ENCODE measurements at places on chromosomes 7 and 10. TPM values are rescaled to one million over a fixed set of nuclear protein-coding genes. Genes with fewer than 3 reads are reported as not detected.

BHLHA15 gene
- 0.52 TPM for total RNA-seq

HOXA10 gene
- 7.5 TPM for total RNA-seq

RASA4B gene
- 1.7 TPM for total RNA-seq

ANKRD2 gene
- 6.4 TPM for total RNA-seq

CYP3A4 gene
- total RNA-seq = not detected

THSD7A gene
- total RNA-seq = 3.3 TPM

LIPN gene
- total RNA-seq = not detected

PIP gene
- 0.71 TPM for total RNA-seq

LRWD1 gene
- total RNA-seq = 33.2 TPM

ST8SIA6 gene
- total RNA-seq = not detected

TRPV6 gene
- not detected for total RNA-seq

ERVW-1 gene
- not detected for total RNA-seq

DENND2A gene
- total RNA-seq = 0.41 TPM

PAPOLB gene
- total RNA-seq = not detected

SLC26A5 gene
- total RNA-seq = not detected

RET gene
- 0.59 TPM for total RNA-seq

FAM185A gene
- total RNA-seq = 5.6 TPM

TAS2R41 gene
- total RNA-seq = not detected

TSC22D4 gene
- total RNA-seq = 38.3 TPM

ACTL6B gene
- not detected for total RNA-seq

TMUB1 gene
- 55.8 TPM for total RNA-seq

OPALIN gene
- total RNA-seq = not detected

ZNF800 gene
- 8.3 TPM for total RNA-seq

NPTX2 gene
- 0.17 TPM for total RNA-seq

CALML3 gene
- total RNA-seq = not detected

THNSL1 gene
- 3.3 TPM for total RNA-seq

AGR3 gene
- total RNA-seq = not detected

CALCR gene
- total RNA-seq = not detected

GPER1 gene
- total RNA-seq = 0.86 TPM

ZNF138 gene
- 2.8 TPM for total RNA-seq

ITIH2 gene
- 0.27 TPM for total RNA-seq

PTF1A gene
- not detected for total RNA-seq

C10orf120 gene
- total RNA-seq = not detected

LCOR gene
- 7.4 TPM for total RNA-seq

LRCH4 gene
- total RNA-seq = 20.4 TPM

C10orf53 gene
- total RNA-seq = not detected

EN2 gene
- 0.96 TPM for total RNA-seq

All from A549 treated with ZK216348 at 1 μM for 4 hours (cell line).